ENCODE measurements at places on chromosomes 2 and 18.
A peak's percentile ranks its signal among the peaks of the same experiment; 100 is the strongest.

- no peak for DNase-seq
Observed at GRCh38 chr2:74676331-74676730, 22.3 kb downstream of the SEMA4F start.

- DNase-seq: no peak
Observed at GRCh38 chr2:33313039-33313438, 163.4 kb upstream of the RASGRP3 start.

- peak; percentile 54 for DNase-seq
Observed at GRCh38 chr2:239934571-239935171, 90.5 kb downstream of the NDUFA10 start.

- DNase-seq: no peak
Observed at GRCh38 chr2:123451542-123451941, 573.5 kb upstream of the CNTNAP5 start.

- DNase-seq: no peak
Observed at GRCh38 chr18:77948567-77948966, 698.9 kb downstream of the GALR1 start.

- DNase-seq: no peak
Observed at GRCh38 chr2:18154812-18155211, 276.3 kb downstream of the KCNS3 start.

- peak; percentile 41 for DNase-seq
Observed at GRCh38 chr18:46916551-46917107, 678 bp downstream of the PIAS2 start.

- DNase-seq: no peak
Observed at GRCh38 chr2:83364264-83364663, 1094.8 kb downstream of the SUCLG1 start.

GRCh38 chr2:75194184-75194868 is 5.0 kb downstream of the TACR1 start:
- DNase-seq: no peak

DNA sequence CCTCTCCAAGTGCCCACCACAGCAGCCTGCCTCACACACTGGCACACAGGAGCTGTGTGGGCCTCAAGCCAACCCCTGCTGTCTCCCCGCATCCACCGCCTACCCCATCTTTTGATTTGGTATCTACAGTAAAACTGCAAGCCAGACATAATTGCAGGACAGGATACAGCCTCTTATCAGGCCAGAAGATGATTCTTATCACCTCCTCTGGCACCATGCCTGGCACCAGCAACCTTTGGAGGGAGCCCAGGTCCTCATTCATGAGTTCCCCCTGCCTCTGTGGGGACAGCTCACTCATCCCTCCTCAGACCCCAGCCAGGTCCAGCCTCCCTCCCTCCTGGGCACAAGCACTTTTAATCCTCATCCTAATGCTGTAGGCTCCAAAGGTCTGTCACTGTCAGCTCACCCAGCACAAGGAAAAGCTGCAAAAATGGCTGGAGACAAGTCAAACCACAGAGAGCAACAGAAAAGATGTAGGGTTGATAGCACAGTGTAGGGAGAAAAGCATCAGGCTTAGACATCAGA is 9.7 kb downstream of the RAB11FIP5 start:
- DNase-seq: no peak

GRCh38 chr18:13048061-13048595 is 57.0 kb downstream of the CEP192 start:
- no peak for DNase-seq

DNA sequence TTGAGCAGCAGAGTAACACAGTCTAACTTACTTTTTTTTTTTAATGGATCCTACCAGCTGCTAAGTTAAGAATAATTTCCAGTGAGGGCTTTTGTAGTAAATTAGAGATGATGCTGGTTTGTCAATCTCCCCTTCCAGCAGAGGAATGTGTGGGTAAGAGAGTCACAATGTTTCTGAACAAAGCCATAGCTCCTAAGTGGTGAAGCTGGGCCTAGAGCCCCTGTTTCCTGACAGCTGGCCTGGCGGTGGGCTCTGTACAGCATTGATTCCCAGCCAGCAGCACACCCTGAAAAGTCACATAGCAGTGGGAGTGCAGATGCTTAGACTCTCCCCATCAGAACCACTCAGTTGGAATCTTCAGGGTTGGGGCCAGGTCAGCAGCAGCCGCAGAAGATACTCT is 24.4 kb downstream of the CAPG start:
- DNase-seq: no peak

GRCh38 chr18:77071711-77072292 is 60.8 kb downstream of the MBP start:
- DNase-seq: peak; percentile 79

DNA sequence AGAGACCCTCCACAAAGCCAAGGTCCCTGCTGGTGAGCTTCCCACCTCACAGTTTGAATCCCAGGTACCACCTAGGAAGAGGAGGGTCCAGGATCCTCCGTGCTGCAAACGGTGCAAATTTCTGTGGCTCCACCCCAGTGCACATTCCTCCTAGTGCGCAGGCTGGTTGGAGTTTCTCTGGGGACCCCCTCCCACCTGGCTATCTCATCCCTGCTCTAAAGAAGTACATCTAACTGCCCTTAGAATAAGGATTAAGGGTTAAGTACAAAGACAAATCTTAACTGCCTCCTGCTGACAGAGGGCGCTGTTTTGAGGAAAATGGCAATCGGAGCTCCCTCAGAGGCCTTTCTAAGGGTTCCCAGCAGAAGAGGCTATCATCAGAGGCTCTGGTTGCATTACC is 109.6 kb upstream of the FSIP2 start:
- DNase-seq: no peak

- DNase-seq: no peak
Observed at GRCh38 chr18:58091099-58091611, 47.1 kb downstream of the NEDD4L start.

GRCh38 chr2:69791045-69791444 is 38.4 kb upstream of the GMCL1 start:
- DNase-seq: no peak

DNA sequence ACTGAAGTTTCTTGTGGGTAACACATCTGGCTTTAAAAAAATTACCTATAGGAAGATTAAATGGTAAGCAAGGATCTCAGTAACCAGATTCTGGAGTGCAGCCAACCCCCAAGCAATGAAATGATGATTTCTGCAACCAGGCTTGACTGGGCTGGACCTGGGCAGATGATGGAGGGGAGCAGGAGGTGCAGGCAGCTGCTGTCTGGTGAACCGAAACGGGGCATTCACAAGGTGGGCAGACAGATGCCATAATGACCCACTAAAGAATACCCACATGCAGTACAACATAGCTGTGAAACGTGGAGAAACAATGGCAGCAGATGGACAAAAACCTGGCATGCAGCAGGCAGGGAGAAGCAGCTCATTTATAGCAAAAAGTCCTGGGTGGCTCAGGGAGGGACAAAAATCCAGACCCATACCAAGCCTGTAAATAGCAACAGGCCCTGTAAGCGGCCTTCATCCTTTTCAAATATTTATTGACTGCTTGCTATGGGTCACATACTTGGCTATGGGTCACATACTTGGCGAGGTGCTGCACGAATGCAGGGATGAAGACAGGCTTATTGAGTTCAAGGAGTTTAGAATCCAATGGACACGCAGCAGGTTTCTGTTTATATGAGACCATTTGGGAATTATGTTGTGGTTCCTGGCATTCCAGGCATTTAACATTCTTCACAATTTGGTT is 244.7 kb downstream of the HRH4 start:
- DNase-seq: no peak

DNA sequence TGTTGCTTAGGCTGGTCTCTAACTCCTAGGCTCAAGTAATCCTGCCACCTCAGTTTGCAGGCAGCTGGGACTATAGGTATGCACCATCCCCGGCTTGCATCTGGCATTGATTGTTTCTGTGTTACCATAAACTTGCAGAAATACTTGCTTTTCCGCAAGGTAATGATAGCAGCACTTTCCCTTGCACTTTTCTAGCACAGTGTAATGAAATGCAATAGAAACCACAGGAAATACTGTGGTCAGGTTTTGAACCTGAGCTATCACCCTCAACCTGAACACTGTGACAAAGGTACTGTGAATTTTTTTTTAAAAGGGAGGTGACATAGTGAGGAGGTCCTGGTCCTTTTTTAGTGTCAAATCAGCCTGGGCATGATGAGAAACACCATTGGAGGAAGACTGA is 38.3 kb downstream of the DHRS9 start:
- DNase-seq: peak; percentile 69

- no peak for DNase-seq
Observed at GRCh38 chr2:67234440-67234839, 162.7 kb upstream of the ETAA1 start.

GRCh38 chr2:74779587-74780135 is 54.3 kb upstream of the HK2 start:
- no peak for DNase-seq

DNA sequence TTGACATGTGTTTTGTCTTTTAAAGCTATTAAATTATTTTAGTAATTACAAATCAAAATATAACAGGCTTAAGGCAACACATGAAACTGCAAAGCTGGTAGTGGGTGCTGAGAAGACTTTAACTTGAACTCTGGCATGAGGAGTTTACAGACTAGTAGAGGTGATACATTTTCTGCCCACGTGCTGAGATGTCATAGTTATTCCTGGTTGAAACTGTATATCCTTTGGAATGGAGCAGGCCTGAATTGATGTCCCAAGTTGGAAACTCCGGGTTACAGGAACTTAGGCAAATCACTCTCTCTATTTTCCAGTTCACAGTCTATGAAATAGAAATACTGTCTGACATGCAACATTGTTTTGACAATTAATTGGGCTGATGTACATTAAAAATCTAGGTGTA is 177.1 kb upstream of the NOL4 start:
- DNase-seq: no peak

- peak; percentile 46 for DNase-seq
Observed at GRCh38 chr2:148552675-148553331, 91.7 kb upstream of the EPC2 start.

DNA sequence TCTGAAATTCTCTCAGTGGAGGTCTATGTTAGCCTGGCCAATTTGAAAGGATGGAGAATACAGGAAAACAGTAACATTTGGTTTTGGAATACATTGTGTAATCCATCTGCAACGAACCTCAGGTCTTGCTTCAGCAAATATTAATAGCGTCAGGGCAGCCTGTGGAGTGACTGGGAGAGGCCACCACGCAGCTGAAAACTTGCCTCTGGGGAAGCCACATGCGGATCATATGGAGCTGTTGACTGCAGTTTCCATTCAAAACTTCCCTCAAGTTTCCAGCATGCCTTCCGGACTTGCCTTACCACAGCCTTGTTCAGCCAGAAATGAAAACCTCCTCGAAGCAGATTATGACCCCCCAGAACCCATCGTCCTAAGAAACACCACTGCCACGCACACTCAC is 25.7 kb downstream of the BCL11A start:
- DNase-seq: no peak

DNA sequence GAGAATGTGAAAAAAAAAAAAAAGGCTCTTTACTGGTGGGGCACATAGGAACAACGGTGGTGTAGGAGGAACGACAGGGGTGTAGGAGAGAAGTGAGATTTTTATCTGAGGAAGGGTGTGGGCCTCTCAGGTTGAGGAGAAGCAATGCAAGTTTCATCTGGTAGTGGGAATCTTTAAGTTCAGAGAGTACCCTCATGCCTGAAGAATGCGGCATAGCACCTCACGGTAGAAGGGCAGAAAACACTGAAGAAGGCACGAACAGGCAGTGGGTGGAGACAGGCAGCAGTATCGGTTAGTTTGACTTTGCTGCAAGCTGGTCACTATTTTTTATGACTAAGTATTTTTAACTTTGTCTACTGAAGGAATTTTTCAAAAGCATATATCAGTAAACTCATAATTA is 52.2 kb upstream of the TSPYL6 start:
- DNase-seq: no peak

DNA sequence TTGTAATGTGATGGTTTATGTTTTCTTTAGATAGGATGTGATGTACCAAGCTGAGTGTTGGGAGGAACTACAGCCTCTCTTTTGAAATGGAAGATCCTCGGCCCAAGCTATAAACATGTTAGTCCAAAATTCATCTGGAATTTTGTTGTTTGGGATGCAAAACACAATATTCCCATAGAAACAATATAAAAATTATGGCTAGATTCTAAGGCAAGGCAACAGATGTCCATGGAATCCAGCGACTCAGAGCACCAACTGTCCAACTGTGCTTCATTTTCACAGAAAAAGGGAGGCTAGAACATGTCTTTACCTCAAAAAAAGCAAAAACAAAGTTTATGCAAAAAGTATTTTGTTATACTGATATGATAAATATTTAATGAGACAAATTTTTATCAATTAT is 52.4 kb upstream of the ATP8B1 start:
- DNase-seq: no peak

GRCh38 chr2:30653847-30654246 is 153.4 kb downstream of the CAPN13 start:
- no peak for DNase-seq

GRCh38 chr2:132038179-132038882 is 123.4 kb downstream of the ANKRD30BL start:
- no peak for DNase-seq

- no peak for DNase-seq
Observed at GRCh38 chr2:227000123-227000522, 163.9 kb downstream of the COL4A4 start.

GRCh38 chr2:231343006-231343710 is 52.4 kb upstream of the B3GNT7 start:
- DNase-seq: no peak

GRCh38 chr18:78080081-78080480 is 830.4 kb downstream of the GALR1 start:
- no peak for DNase-seq

DNA sequence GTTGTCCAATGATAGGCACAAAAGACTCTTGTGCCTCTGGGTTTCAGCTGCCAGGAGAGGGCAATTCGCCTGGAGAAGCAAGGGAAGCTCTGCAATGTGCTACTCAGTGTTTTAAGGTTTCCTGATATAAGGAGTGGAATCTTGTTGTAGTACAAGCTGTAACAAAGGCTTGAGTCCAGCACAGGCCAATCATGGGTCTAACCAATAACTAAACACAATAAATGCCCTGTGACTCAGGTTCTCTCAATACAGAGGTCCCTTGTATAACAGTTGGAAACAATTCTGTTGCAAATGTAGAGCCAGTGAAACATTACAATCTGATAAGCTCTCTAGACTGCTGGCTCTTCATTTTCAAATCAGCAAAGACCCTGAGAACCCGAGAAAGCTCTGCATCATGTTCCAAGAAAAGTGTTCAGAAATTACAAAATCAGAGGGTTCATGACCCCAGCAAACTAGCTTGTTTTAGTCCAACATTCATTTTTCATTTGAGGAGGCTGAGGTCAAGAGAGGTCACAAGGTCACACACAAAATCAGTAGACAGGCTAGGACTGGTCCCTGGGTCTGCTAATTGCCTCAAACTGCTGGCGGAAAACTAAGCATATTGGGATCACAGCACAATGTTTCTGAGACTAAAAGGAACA is 59.0 kb upstream of the DNMT3A start:
- no peak for DNase-seq

DNA sequence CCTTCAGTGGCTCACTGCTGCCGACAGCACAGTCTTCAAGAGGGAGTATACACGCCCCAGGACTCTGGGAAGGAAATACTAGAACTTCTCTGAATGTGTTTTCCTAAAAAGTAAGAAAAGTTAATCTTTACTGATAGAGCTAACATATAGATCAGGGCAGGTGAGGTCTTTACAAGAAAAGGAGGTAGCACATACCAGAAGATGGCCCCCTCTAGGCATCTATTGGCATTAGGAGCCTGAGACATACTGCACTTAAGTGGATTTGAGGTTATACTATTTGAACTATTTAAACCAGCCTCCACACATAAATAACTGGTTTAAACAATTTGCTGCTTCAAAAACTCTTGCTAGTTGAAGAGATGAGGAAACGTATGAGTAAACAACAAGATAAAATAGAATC is 406.1 kb downstream of the SETBP1 start:
- DNase-seq: no peak

GRCh38 chr18:72846736-72847533 is 20.9 kb downstream of the NETO1 start:
- DNase-seq: no peak

GRCh38 chr2:191328150-191328809 is 83.1 kb downstream of the MYO1B start:
- DNase-seq: no peak
